Neural progenitor cell (in vitro differentiated cells): ENCODE measurements at places on chromosomes 16 and 17. TPM values are rescaled to one million over a fixed set of nuclear protein-coding genes. Genes with fewer than 3 reads are reported as not detected.

- H3K36me3 ChIP-seq = no peaks in the 10 kb centered on the region
- H3K27ac ChIP-seq = no peak overlapping the region
- H3K27me3 ChIP-seq = no peaks in the 10 kb centered on the region
- no peak for DNase-seq
These were observed 513.6 kb upstream of the CDH8 start for GRCh38 chr16:62549875-62550274.

- H3K27me3 ChIP-seq = no peaks in the 10 kb centered on the region
- no peaks in the 10 kb centered on the region for H3K36me3 ChIP-seq
- H3K27ac ChIP-seq = no peak overlapping the region
- peaks cover 13% of the 10 kb centered on the region for H3K4me1 ChIP-seq
- no peak overlapping the region for H3K4me3 ChIP-seq
These were observed 144.8 kb upstream of the CACNG5 start for GRCh38 chr17:66690166-66690565.

GRCh38 chr17:44086364-44087311 is 16.1 kb downstream of the G6PC3 start:
- peak; percentile 67 for DNase-seq
- peak overlapping the region; percentile 87 for H3K27ac ChIP-seq

The SHISA6 gene
- 3.3 and 4.3 TPM in 2 replicates for total RNA-seq

DNA sequence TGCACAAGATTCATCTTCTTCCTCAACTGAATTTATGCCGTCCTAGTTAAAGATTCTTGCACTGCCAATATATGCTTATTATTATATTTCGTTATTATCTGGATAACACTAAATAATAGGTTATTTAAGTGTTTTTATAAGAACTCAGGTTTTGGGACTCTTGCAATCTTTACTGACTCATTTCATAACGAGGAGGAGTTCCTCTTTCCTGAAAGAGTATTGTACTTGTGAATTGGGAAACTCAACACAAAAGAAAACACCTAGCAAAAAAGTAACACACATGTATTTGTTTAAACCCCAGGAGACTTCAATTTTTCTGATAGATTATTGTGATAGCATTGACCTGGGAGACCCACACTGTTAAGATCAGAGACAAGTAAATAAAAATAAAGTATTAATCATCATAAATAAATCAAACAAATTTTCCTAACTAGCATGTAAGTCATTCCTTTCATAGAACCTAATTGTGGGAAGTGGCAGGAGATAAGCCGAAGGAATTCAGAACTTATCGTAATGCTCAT is 505.8 kb downstream of the KCNJ2 start:
- peaks cover 4% of the 10 kb centered on the region for H3K4me1 ChIP-seq
- H3K27ac ChIP-seq = no peak overlapping the region
- DNase-seq = no peak
- no peaks in the 10 kb centered on the region for H3K36me3 ChIP-seq

The ANKS4B gene
- total RNA-seq = 0.22 TPM in 1 of 2 replicates, not detected in the other

The TOX3 gene
- 44.2 and 48.1 TPM in 2 replicates for total RNA-seq

GRCh38 chr16:12395268-12395667 is 408.4 kb downstream of the CPPED1 start:
- no peak overlapping the region for H3K4me3 ChIP-seq
- no peak for DNase-seq
- no peak overlapping the region for H3K27ac ChIP-seq

- no peak overlapping the region for H3K27ac ChIP-seq
- H3K36me3 ChIP-seq = no peaks in the 10 kb centered on the region
- H3K4me3 ChIP-seq = no peak overlapping the region
- DNase-seq = no peak
- no peaks in the 10 kb centered on the region for H3K27me3 ChIP-seq
- H3K4me1 ChIP-seq = peaks cover 13% of the 10 kb centered on the region
These were observed 62.8 kb upstream of the SIAH1 start for GRCh38 chr16:48447940-48448536.
